Tibial artery (tissue), 4 donors: ENCODE measurements at places on chromosomes 16 and 17.
A peak's percentile ranks its signal among the peaks of the same experiment; 100 is the strongest.

DNA sequence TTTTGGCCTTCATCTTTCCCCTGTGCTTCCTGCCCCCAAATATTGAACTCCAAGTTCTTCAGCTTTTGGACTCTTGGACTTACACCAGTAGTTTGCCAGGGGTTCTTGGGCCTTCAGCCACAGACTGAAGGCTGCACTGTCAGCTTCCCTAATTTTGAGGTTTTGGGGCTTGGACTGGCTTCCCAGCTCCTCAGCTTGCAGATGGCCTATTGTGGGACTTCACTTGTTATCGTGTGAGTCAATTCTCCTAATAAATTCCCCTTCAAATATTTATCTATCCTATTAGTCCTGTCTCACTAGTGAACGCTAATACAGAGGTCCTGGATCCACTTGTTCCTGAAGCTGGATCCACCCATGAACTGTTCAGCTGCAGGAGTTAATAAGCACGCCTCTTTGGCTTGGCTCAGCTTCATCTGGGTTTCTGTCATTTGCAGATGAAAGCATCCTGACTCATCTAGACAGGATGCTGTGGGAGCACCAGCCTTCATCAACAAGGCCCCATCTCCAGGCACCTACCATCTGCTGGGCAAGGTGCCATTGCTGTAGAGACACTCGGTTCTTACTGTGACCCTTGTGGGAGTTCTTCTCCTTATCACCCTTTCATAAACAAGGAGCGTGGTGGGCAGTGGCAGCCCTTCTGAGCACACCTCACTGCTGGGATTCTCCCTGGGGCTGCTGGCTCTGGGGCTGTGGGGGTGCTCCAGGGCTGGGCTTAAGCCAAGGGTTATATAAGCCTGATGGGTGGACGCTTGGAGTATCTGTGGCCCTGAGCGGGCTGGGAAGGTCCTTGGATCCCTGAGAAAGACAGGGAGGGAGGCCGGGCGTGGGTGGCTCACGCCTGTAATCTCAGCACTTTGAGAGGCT is 23.1 kb downstream of the LAT start:
- DNase-seq = no peak

- no peak for DNase-seq
Observed at GRCh38 chr16:67429799-67430503, 970 bp upstream of the HSD11B2 start.

- DNase-seq = no peak
Observed at GRCh38 chr16:80253741-80254140, 287.1 kb upstream of the DYNLRB2 start.

GRCh38 chr16:84421081-84421937 is 53.0 kb downstream of the ATP2C2 start:
- DNase-seq = no peak

DNA sequence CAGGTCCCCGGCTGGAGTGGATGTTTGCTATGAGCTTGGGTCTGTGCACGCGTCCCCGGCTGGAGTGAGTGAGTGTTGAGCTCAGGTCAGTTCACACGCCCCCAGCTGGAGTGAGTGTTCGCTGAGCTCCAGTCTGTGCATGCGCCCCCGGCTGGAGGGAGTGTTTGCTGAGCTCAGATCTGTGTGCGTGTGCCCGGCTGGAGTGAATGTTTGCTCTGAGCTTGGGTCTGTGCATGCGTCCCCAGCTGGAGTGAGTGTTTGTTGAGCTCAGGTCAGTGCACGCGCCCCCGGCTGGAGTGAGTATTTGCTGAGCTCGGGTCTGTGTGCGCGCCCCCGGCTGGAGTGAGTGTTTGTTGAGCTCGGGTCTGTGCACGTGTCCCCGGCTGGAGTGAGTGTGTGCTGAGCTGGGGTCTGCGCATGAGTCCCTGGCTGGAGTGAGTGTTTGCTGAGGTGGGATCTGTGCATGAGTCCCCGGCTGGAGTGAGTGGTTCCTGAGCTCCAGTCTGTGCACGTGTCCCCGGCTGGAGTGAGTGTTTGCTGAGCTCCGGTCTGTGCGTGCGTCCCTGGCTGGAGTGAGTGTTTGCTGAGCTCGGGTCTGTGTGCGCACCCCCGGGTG is 284.2 kb downstream of the SNX29 start:
- no peak for DNase-seq

- peak; percentile 74 for DNase-seq
Observed at GRCh38 chr16:77675464-77676324, 46.6 kb upstream of the NUDT7 start.

DNA sequence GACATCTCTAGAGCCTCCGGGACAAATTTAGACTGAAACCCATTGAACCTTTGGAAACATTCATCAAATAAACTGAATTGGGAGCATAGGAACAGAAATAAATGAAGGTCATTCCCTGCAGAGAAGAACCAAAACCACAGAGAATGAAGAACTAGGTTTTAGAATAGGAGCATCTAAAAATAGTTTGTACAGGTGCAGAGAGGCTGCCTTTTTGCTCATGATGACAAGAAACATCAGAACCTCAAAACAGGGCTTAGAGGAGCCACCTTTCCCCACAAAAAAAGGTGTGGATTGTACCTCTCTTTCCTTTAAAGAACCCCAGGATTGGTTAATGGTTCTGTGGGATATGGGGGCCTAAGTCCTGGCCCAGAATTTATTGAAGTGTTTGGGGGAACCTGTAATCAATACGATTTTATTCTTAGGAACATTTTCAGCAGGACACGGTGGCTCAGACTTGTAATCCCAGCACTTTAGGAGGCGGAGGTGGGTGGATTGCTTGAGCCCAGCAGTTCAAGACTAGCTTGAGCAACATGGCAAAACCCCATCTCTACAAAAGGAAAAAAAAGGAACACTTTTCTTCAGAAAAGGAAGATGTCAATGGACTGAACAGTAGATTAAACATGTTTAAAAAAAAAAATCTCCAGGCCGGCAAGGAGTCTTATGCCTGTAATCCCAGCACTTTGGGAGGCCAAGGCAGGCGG is 37.7 kb upstream of the SLC47A1 start:
- no peak for DNase-seq
